Chondrocyte (in vitro differentiated cells): ENCODE measurements at places on chromosomes 4 and X.

DNA sequence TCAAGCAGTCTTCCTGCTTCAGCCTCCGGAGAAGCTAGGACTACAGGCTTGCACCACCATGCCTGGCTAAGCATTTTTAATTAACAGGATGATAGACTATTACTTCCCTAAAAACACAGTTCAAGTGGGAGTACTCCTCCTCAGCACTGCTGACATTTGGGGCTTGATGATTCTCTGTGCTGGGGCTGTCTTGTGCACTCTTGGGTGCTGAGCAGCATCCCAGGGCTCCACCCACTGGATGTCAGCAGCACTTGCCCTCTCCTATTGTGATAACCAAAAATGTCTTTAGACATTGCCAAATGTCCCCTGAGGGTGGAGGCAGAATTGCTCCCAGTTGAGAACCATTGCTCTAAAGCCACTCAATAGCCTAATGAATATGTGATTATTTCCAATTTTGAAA lies 60.4 kb downstream of the CLCN4 start:
- H3K27me3 ChIP-seq, result no peaks in the 10 kb centered on the region
- DNase-seq, result no peak
- no peak overlapping the region for H3K27ac ChIP-seq
- peaks cover 2% of the 10 kb centered on the region for H3K36me3 ChIP-seq

DNA sequence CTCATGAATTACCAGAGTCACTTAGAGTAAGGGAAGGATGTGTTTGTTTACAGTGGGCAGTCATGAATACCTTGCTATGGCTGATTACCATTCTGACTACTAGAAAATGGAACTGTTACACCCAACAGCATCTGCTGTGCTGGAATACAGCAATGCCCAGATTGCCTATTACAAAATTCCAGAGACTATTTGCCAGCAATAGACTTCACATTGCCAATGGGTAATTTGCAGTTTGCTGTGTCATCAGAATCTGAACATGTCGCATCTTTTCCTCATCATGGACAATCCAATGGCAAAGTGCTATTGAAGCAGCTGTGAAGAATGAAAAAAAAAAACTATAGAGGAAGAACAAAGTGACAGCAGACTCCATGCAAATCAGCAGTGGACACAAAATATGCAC lies 356.6 kb downstream of the CXXC4 start:
- H3K27me3 ChIP-seq, result no peaks in the 10 kb centered on the region
- no peaks in the 10 kb centered on the region for H3K36me3 ChIP-seq
- H3K4me1 ChIP-seq, result no peaks in the 10 kb centered on the region
- DNase-seq, result no peak
- no peak overlapping the region for H3K4me3 ChIP-seq
- no peak overlapping the region for H3K27ac ChIP-seq

DNA sequence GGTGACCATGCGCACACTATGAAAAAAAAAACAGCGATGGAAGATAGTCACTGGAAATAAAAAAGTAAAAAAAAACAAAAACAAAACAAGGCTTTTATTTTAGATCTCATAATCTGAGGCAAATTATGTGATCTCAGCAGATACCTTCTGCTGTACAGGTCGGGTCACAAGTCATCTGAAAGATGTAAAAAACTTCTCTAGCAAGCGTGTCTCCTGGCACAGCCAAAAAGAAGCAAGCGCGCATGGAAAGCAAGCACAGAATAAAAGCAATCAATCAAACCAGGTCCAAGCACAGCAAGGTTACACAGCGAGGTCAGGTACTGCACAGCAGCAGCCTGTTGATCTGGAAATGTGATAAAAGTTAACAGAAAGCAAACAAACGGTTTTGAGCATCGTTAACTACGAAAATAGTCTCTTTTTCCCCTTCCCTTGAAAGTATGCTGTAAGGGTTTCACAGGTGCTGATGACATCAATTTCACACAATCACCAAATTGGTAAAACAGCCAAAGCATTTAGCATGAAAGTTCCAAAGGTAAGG lies 79.3 kb upstream of the MTNR1A start:
- no peak overlapping the region for H3K27ac ChIP-seq
- no peak overlapping the region for H3K4me3 ChIP-seq
- peaks cover 49% of the 10 kb centered on the region for H3K36me3 ChIP-seq
- H3K4me1 ChIP-seq, result peaks cover 3% of the 10 kb centered on the region

- no peaks in the 10 kb centered on the region for H3K36me3 ChIP-seq
- DNase-seq, result no peak
- H3K27ac ChIP-seq, result no peak overlapping the region
- peaks cover 10% of the 10 kb centered on the region for H3K4me1 ChIP-seq
These were observed 380.4 kb downstream of the RAPGEF2 start for GRCh38 chr4:159483110-159483781.

- no peaks in the 10 kb centered on the region for H3K36me3 ChIP-seq
- H3K4me1 ChIP-seq, result peaks cover 3% of the 10 kb centered on the region
- no peak overlapping the region for H3K4me3 ChIP-seq
- peaks cover 17% of the 10 kb centered on the region for H3K27me3 ChIP-seq
These were observed 37.2 kb upstream of the PAPSS1 start for GRCh38 chr4:107757283-107757682.

DNA sequence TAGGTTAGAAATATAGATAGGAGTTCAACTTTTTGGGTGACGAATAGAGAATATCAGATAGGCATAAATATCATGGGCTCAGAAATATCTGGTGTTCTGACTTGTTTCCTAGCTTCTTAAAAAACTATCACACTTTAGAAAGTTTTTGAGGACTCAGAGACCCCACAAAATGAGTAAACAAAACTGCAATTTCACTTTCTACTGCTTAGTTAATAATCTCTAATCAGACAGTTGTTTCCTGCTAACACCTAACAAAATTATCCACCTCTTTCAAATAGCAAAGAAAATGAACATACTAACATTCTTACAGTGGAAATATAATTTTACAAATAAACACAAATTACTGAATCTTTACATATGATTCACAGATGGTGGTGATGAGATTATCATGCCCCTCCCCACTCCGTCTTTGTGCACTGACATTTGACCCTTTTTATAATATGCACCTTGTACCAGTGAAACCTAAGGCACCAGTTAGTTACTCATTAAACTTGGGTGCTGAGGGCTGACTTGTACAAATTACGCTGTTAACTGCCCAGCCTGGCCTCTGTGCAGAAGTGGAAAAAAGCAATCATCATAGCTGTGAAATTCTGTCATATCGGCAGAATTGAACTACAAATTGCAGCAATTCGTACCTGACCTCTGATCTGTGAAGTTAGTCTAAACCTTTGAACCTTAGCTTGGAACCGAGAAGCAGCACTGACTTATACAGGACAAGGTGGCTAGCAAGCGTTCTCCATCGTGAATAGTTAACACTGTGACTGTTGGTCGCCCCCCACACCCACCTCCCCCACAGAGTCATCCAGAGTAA lies 138.7 kb downstream of the CHRNA9 start:
- H3K4me3 ChIP-seq, result no peak overlapping the region
- no peaks in the 10 kb centered on the region for H3K4me1 ChIP-seq
- H3K27me3 ChIP-seq, result peaks cover 4% of the 10 kb centered on the region

- peaks cover 33% of the 10 kb centered on the region for H3K4me1 ChIP-seq
- no peak overlapping the region for H3K27ac ChIP-seq
- DNase-seq, result no peak
- H3K36me3 ChIP-seq, result no peaks in the 10 kb centered on the region
- no peaks in the 10 kb centered on the region for H3K27me3 ChIP-seq
These were observed 106.3 kb downstream of the USP46 start for GRCh38 chr4:52552778-52553177.
